Umbilical cord (tissue), 2 donors: ENCODE measurements at places on chromosomes 2 and 18. TPM values are rescaled to one million over a fixed set of nuclear protein-coding genes. Genes with fewer than 3 reads are reported as not detected.
A peak's percentile ranks its signal among the peaks of the same experiment; 100 is the strongest.

DNA sequence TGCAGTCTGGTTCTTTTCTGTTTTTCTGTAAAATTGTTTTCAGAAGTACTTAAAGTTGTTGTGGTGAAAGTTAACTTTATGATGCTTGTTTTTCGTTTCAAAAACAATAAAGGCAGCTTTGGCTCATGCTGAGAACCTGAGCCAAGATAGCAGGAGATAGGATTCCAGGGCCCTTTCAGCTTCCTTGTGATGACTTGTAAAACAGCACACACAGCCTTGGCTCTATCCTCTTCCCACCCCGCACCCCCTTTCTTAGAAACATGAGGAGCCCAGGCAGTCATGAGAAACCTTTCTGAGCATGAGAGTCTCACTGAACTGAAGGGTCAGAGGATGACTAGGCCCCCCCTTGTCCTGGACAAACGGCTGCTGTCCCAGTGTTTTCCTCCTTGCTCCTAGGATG lies 12.4 kb upstream of the CHRNA1 start:
- DNase-seq = peak; percentile 79

DNA sequence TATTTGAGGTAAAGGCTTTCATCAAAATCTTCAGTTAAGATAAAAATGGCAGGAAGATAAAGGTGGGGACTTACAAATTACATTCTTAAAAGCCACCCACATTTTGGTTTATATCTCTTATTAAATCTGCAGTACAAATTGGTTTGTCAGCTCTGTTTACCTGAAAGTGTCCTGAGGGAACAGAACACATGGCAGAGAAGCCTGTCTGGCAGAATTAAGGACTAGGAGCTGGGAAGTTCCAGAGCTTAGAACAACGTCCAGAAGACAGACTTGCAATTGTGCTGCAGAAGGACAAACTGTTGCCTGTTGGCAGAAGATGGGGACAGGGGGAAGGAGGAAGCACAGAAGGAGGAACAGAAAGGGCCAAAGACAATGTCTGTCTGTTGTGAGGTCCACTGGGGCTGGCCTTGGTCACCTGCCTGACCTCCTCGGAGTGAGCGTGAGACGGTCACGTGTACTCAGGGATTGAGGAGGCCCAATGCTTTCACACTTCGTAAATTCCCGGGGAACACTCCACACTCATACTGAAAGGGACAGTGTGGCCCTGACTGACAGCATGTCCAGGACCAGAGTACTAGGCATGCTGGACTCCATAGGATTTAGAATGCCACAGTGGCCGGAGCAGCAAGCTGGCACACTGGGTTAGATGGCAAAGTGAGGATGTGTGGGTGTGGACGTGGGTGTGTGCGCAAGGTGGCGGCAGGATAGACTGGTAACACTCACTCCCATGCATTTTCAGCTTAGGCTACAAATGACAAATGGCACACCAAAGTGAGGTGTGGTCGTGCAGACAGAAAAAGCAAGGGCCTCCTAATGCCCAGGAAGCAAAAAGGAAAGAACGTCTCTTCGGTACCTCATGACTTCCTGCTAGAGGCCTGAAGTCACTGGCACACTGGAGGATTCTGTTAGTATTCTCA lies 210.9 kb upstream of the REV1 start:
- no peak for DNase-seq

The FAM237A gene
- not detected for total RNA-seq

- no peak for DNase-seq
Observed at GRCh38 chr2:98485453-98485755, 40.7 kb downstream of the INPP4A start.

GRCh38 chr2:144582651-144583380 lies 62.9 kb upstream of the ZEB2 start:
- DNase-seq = peak; percentile 69

DNA sequence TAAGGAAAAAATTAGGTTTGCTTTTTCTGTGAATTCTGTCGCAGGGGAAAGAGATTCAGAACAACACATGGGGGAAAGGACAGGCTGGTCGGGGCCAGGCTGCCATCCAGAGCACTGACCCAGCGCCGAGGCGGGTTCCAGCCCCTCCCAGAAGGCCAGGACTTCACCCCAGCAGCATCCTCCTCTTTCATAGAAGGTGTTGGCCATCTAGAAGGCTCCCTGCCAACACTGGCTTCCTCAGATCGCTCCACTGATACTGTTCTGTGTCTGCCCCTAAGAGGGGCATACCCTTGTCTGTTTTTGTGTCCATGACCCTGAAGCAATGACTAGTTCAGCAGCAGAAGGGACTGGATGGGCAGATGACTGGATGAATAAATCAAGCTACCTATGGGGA lies 144.5 kb downstream of the HDAC4 start:
- DNase-seq = no peak

DNA sequence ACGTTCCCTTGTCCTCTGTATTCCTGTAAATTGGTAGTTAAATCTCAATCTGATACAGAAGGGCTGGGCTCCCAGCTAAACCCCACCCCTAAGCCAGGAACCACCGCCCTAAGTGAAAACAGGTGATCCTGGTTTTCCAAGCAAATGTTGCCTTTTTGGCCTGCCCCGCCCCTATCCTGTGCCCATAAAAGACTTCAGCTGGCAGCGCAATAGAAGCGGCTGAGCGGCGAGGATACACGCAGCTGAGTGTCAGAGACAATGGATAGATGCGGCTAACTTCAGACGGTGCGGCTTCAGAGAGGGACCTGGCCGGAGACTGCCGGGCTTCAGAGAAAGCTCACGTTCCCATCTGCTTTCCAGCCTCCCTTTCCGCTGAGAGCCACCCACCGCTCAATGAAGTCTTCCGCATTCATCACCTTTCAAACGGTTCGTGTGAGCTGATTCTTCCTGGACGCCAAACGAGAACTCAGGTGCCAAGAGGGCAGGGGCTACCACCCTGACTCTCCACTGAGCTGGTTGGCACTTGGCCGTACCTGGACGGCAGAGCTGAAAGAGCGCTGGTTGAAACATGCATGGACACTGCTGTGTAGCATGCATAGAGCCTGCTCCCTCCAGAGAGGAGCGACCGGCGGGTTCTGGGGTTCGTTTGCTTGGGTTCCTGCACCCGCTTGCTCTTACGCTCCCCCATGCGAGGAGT lies 49.5 kb upstream of the POLE4 start:
- no peak for DNase-seq

The ZNF513 gene
- total RNA-seq = 8.4 TPM
